ENCODE measurements at places on chromosomes 5 and 9.

DNA sequence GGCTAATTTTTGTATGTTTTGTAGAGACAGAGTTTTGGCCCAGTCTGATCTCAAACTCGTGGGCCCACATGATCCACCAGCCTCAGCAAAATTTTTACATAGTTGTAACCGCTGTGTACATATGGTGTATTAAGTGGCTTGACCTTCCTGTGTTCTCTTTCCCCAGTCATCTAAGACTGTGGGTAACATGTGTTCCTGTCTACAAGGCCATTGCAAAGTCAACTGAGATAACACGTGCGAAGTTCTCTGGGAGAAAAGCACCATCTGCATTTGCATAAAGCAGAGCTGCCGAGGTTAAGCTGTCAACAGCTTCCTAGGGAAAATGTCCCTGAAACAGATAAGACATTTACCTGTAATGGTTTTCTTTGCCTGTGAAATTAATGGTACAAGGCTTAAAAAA lies 273.7 kb downstream of the FANCC start:
- DNase-seq: no peak

- no peak for DNase-seq
Observed at GRCh38 chr9:113957821-113958341, 81.8 kb downstream of the ZNF618 start.

DNA sequence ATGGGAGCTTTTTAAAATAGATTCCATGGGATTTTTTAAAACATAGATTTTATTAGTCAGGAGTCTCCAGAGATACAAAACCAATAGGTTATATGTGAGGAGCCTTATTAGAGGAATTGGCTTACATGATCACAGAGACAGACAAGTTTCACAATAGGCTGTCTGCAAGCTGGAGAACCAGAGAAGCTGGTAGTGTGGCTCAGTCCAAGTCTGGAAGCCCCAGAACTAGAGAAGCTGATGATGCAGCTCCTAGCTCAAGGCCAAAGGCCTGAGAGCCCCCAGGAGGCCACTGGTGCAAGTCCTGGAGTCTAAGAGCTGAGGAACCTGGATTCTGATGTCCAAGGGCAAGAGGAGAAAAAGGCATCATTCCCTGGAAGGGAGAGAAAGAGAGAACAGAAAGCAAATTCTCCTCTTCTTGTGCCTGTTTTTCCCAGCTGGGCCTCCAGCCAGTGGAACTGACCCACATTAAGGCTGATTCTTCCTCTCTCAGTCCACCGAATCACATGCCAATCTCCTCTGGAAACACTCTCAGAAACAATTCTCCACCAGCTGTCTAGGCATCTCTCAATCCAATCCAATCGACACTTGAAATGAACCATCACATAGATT lies 59.3 kb downstream of the AHRR start:
- DNase-seq: no peak

GRCh38 chr5:134614450-134615085 lies 18.1 kb downstream of the SAR1B start:
- DNase-seq: no peak

GRCh38 chr9:87383344-87384150 lies 114.1 kb upstream of the DAPK1 start:
- DNase-seq: no peak
